ENCODE measurements at places on chromosomes 16 and 17. TPM values are rescaled to one million over a fixed set of nuclear protein-coding genes. Genes with fewer than 3 reads are reported as not detected.

Gene SBK1
- not detected for total RNA-seq

Gene ATP2A3
- 0.04 TPM for total RNA-seq

Gene GPR142
- total RNA-seq: not detected

Gene YPEL3
- 6.7 TPM for total RNA-seq

Gene ANKFN1
- 0.46 TPM for total RNA-seq

Gene HIC1
- not detected for total RNA-seq

Gene HEATR9
- total RNA-seq: not detected

Gene RHBDF1
- total RNA-seq: 12.4 TPM

Gene ZFP3
- 0.04 TPM for total RNA-seq

Gene TP53TG3
- not detected for total RNA-seq

Gene CDT1
- 26.4 TPM for total RNA-seq

Gene RNF43
- total RNA-seq: 1.8 TPM

Gene CTRB1
- total RNA-seq: not detected

Gene LGALS9B
- not detected for total RNA-seq

Gene LPCAT2
- 11.7 TPM for total RNA-seq

Gene CCL1
- not detected for total RNA-seq

Gene SMURF2
- 51.9 TPM for total RNA-seq

Gene TVP23C
- 3.6 TPM for total RNA-seq

Gene TMEM220
- not detected for total RNA-seq

Gene GPRC5C
- total RNA-seq: 63.4 TPM

Gene CANT1
- 59.0 TPM for total RNA-seq

Gene SLC38A8
- total RNA-seq: not detected

Gene ABCC11
- total RNA-seq: not detected

Gene KRTAP16-1
- not detected for total RNA-seq

Gene TTLL6
- total RNA-seq: 0.12 TPM

Gene TPSG1
- 1.1 TPM for total RNA-seq

Gene SKA2
- total RNA-seq: 122 TPM

All from H4 (cell line).